ENCODE measurements at places on chromosomes 16 and 17.

GRCh38 chr16:86877108-86877507 lies 298.8 kb downstream of the FOXL1 start:
- DNase-seq: no peak

DNA sequence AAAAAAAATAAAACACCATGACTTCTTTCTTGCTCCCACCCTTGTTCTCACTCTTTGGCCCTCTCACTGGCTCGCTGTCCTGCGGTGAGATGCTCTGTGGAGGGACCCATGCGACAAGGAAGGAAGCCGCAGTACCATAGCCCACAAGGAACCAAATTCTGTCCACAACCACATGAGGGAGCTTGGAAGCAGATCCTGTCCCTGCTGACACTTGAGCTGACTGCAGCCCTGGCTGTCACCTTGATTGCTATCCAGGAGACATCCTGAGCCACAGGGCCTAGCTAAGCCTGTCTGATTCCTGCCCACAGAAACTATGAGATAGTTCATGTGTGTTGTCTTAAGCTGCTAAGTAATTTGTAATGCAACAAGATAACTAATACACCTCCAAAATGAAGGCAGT lies 4.8 kb upstream of the MT2A start:
- no peak for DNase-seq

DNA sequence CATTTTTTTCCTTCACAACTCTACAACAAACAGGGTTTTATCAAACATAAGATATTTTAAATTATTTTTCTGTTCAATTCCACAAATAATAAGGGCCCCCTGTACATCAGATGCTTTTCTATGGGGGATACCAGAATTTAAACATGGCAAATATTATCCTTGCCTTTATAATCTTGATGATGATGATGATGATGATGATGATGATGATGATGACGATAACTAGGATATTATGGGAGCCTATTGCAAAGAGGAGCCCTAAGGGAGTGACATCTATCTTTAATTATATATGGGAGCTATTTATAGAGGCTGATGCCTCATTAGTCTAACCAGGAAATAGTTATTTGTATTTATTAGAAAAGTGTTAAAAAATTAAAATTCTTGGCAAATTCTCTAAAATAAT lies 6.8 kb downstream of the MEIOC start:
- DNase-seq: no peak

- DNase-seq: no peak
Measured at GRCh38 chr17:28206292-28206691, 112.7 kb upstream of the TMEM97 start.

DNA sequence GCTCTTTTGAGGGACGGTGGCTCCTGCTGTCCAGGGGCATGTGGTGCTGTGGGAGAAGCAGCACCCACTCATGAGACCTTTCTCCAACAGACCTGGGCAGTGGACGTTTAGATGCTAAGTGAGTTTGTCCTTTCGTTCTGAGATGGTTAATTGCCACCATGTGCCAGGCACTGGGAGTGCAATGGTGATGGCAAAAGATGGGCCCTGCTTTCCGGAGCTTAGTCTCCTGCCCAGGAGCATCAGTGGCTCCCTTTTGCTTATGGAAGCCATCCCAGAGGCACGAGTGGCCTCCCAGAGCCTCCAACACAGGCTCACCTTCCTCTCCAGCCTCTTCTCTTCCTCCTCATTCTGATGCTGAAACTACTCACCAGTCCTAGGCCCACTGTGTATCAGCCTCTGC lies 28.4 kb downstream of the CASKIN2 start:
- DNase-seq: no peak

- DNase-seq: no peak
Measured at GRCh38 chr17:550463-551180, 164.0 kb downstream of the VPS53 start.

- no peak for DNase-seq
Measured at GRCh38 chr17:71117466-71117865, 948.1 kb downstream of the KCNJ2 start.

DNA sequence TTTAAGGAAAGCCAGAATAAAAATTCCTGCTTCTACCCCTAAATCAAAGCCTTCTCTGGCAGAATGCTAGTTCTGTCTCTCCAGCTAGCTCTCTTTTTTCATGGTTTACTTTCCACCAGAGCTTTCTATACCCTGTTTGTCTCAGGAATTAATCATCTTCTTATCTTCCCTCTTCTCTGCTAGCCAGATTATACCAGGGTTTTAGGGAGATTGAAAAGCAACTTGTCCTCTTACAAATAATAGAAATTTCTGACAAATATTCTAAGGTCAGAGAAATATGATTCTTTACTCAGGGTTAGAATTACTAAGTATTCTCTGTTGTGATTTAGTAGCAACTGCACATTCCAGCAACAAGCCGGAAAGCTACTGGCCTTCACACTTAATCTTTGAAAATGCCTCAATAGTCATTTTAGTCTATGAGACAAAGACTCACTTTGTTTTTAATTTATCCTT lies 166.4 kb downstream of the TANC2 start:
- no peak for DNase-seq

- no peak for DNase-seq
Measured at GRCh38 chr16:27171584-27171983, 31.7 kb upstream of the KDM8 start.
